ENCODE measurements at places on chromosomes 11 and 22. TPM values are rescaled to one million over a fixed set of nuclear protein-coding genes. Genes with fewer than 3 reads are reported as not detected.

The ZNF70 gene
- 2.7 TPM for total RNA-seq

The FOLR2 gene
- total RNA-seq, result not detected

The ZNF408 gene
- 7.8 TPM for total RNA-seq

The OR51B4 gene
- total RNA-seq, result not detected

The DNAJB7 gene
- total RNA-seq, result not detected

The GGT5 gene
- 8.3 TPM for total RNA-seq

The OR8D4 gene
- total RNA-seq, result not detected

The EIF3L gene
- 325 TPM for total RNA-seq

The ZP1 gene
- not detected for total RNA-seq

The DPP3 gene
- 78.1 TPM for total RNA-seq

The MPPED2 gene
- not detected for total RNA-seq

The OR5D18 gene
- total RNA-seq, result not detected

The VPREB1 gene
- not detected for total RNA-seq

The POU2F3 gene
- 0.10 TPM for total RNA-seq

The MAP6 gene
- 0.30 TPM for total RNA-seq

The GAL3ST1 gene
- total RNA-seq, result not detected

The EXPH5 gene
- under 0.01 TPM for total RNA-seq

The TP53I11 gene
- total RNA-seq, result 33.1 TPM

The MMP12 gene
- 0.05 TPM for total RNA-seq

The CARNS1 gene
- not detected for total RNA-seq

The ZNF202 gene
- 5.0 TPM for total RNA-seq

The LARGE1 gene
- 4.5 TPM for total RNA-seq

The CHRM1 gene
- not detected for total RNA-seq

The RGL4 gene
- total RNA-seq, result not detected

The TRIM3 gene
- total RNA-seq, result 14.1 TPM

The PRG2 gene
- total RNA-seq, result not detected

The TLCD5 gene
- total RNA-seq, result 7.7 TPM

The PNPLA3 gene
- 0.40 TPM for total RNA-seq

The SMC1B gene
- not detected for total RNA-seq

The NECTIN1 gene
- 13.9 TPM for total RNA-seq

The ANKK1 gene
- 0.05 TPM for total RNA-seq

The FGF4 gene
- not detected for total RNA-seq

The FUT4 gene
- total RNA-seq, result 4.4 TPM

The MYOD1 gene
- not detected for total RNA-seq

The OR10A2 gene
- not detected for total RNA-seq

The BDNF gene
- total RNA-seq, result 1.1 TPM

The OR2D2 gene
- total RNA-seq, result not detected

The NELL1 gene
- total RNA-seq, result not detected

The CRYBA4 gene
- total RNA-seq, result not detected

The SLC22A25 gene
- not detected for total RNA-seq

The OR52I1 gene
- total RNA-seq, result not detected

The PGA4 gene
- not detected for total RNA-seq

The TREH gene
- total RNA-seq, result not detected

The SIPA1 gene
- total RNA-seq, result 68.3 TPM

The PGA5 gene
- not detected for total RNA-seq

The OR5B21 gene
- total RNA-seq, result not detected

The IL17REL gene
- under 0.01 TPM for total RNA-seq

The SYT7 gene
- total RNA-seq, result 0.05 TPM

The KIRREL3 gene
- not detected for total RNA-seq

The PRODH gene
- total RNA-seq, result not detected

The DUSP8 gene
- 3.3 TPM for total RNA-seq

All from mammary microvascular endothelial cell (primary cell).